Stimulated activated CD4-positive, alpha-beta T cell treated with anti-CD3 and anti-CD28 coated beads, TNF-alpha, amount 100 ng/mL, for 1 hour (primary cell): ENCODE measurements at places on chromosomes 12 and 14.

GRCh38 chr12:54304187-54304810 is 3.5 kb upstream of the NFE2 start:
- DNase-seq = no peak

DNA sequence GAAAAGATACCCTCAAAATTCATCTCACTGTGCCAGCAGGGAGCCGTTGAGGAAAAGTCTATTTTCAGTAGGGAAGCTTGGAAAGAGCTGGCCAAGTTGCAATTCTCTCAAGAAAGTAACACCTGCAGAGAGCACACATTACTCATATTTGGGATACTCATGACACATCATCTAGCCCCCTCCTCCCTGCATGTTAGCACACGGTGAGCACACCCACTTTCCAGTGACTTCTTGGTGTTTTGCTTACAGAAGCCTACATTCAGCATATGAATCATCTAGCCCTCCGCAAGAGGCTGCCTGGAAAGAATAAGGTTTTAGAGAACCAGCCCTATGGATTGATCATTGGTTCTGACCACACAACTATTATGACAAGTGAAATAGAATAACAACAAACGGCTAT is 124.5 kb downstream of the PTPRO start:
- DNase-seq = no peak

GRCh38 chr12:126667339-126667738 is 1599.6 kb upstream of the TMEM132C start:
- no peak for DNase-seq

DNA sequence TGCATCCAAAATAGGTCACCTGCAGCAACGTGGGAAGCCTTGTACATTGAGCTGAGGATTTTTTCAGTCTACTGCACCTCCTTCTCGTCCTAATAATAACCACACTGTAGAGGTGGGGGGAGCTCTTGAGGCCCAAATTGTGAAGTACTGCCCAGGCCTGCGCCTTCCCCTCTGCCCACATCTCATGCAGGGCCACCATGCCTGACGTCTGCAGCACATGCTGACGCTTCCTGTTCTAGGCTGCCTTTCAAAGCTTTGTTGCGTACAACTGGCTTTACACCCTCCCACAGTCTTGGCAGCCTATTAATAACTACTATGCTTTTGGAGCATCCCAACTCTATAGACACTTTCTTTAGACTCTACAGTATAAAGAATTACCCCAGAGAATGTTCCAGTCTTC is 26.5 kb upstream of the TTC7B start:
- no peak for DNase-seq

DNA sequence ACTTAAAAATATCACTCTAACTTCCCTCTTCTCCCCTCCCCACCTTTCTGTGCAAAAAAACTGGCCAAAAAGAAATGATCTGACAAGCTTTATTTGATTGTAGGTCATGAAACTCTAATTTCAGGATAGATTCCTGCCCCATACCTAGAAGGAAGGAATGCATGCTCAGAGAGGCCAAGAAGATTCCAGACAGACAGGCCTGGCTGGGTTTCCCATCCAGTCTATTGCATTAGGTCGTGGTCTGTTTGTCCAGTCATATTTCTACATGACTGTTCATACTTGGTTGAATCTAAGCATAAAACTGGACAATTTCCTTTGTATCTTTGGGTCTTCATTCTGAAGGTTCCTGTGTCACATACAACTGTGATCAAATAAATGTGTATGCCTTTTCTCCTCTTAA is 20.0 kb upstream of the SLC15A5 start:
- DNase-seq = no peak

DNA sequence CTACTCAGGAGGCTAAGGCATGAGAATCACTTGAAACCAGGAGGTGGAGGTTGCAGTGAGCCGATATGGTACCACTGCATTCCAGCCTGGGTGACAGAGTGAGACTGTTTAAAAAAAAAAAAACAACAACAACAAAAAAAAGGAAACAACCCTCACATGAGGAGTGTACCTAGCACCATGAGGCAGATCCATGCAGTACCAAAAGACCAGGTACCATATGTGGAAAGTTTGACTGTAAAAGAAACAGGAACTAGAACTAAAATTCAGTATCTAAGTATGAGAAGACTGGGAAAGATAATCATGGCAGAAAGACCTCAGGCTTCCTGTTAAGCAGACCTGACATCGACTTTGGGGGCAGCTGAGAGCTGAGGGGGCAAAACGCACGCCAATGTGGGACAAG is 55.1 kb downstream of the TRAFD1 start:
- no peak for DNase-seq

DNA sequence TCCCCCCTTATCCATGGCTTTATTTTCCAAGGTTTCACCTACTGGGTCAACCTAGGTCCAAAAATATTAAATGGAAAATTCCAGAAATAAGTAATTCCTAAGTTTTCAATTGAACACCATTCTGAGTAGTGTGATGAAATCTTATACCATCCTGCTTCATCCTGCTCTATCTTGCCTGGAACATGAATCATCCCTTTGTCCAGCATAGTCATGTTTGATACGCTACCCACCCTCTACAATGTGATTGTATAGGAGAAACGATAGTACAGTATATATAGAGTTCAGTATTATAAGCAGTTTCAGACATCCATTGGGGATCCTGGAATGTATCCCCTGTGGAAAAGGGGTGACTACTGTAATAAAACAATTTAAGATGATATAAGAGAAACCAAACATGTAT is 62.2 kb downstream of the IFNG start:
- no peak for DNase-seq

- DNase-seq = no peak
Observed at GRCh38 chr12:43893670-43894069, 57.8 kb downstream of the TMEM117 start.

GRCh38 chr12:109873653-109874052 is 6.7 kb downstream of the GLTP start:
- no peak for DNase-seq
